Activated CD4-positive, alpha-beta T cell treated with anti-CD3 and anti-CD28 coated beads for 1 hour (primary cell): ENCODE measurements at places on chromosomes 11 and 22.

- no peak for DNase-seq
Observed at GRCh38 chr11:9396752-9397151, 12.3 kb downstream of the IPO7 start.

- no peak for DNase-seq
Observed at GRCh38 chr11:117421041-117421440, 93.4 kb downstream of the CEP164 start.

DNA sequence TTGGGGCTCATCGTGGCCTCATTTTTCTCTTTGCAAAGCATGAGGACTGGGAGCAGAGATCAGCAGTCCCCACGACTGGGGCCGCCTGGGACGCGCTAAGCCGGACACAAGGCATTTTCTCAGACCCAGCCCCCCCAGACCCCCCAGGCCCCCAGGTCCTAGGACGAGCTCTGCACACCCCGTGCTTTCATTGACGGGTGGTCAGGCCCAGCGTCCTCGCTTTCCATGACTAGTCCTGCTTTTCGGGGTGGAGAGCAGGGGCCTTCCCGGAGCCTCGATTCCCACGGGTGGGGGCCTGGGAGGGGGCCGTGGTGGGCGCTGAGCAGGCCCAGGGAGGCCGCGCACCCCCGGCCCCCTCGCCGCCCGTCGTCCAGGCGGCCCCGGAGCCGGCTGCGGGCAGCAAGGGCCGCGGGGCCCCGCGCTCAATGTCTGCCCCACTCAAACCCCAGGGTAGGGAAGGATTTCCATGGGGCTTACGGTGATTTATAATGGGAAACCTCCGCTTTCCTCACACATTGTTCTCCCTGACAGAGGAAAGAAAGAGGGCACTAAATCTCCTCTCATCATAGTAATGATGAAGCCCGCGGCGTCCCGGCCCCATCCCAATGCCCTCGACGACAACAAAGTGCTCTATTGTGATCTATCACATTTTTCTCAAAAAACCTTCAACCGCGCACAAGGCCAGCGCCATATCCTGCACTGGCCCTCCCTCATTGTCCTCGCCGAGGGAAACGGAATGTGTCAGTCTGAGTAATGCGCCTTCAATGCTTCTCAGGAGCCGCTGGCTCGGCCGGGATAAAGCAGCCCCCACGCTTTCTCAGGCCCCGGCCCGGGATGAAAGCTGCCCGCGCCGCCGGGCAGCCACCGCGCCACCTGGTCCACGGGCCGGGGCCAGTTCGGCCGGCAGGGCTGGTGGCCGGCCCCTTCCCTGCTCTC, 10.4 kb upstream of the LINC01488 start:
- no peak for DNase-seq

DNA sequence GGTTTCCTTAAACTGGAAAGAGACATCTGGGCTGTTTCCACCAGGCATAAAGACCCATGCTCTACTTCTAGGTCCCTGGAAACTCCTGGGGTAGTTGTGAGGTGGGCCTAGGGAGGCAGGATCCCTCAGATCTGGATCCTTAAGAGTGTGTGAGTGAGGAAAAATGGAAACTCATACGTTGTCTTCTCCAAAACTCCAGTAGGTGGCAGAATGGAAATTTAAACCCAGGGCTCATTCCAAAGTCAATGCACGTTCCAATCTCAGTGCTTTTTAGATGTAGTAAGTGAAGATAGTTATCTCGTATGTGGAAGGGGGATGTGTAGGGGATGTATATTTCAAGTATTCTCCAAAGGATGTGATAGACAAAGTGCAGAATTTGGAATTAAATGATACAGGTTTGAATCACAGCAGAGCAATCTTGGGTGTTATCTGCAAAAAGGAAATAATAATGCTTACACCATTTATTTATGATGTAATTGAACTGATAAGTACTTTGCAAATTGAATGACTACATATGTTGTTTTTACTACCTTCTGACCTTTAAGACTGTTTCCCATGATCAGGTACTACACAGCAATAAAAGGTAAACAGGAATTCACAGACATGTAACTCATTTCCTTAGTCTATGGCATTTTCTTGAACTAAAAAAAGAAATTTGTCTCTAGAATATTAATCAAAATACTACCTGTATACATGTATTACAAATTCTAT, 13.1 kb upstream of the MMP1 start:
- no peak for DNase-seq

DNA sequence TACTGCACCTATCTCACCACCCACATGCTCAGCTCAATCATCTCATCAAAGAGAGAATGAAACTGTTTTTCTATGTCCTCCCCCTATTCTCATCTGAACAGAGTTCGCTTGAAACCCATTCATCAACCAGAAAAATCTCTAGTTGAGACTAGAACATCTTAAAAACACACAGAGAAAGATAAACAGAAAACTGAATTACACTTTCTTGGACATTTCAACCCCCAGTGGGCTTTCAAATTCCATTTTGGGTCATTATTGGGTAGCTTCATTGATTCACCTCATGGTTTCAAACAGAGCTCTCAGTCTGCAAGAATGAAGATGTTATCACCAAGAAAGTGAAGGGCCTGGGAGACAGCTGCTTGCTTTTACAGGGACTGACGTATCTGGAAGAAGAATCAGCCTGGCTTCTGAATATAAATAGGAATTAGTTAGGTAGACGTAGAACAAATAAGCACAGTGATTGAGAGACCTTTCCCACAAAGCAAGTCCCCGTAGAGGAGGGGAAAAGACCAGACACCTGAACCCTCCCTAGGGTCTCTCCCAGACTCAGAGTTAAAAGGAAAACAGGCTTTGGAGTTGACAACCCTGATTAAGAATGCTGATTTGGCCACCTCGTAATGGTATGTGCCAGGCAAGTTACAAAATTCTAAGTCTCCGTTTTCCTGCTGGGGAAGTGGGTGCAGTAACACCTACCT, 155.7 kb downstream of the BBOX1 start:
- DNase-seq = no peak

- no peak for DNase-seq
Observed at GRCh38 chr11:128519338-128519737, 68.0 kb downstream of the ETS1 start.

GRCh38 chr11:83162377-83162776, 5.4 kb downstream of the PCF11 start:
- DNase-seq = no peak

DNA sequence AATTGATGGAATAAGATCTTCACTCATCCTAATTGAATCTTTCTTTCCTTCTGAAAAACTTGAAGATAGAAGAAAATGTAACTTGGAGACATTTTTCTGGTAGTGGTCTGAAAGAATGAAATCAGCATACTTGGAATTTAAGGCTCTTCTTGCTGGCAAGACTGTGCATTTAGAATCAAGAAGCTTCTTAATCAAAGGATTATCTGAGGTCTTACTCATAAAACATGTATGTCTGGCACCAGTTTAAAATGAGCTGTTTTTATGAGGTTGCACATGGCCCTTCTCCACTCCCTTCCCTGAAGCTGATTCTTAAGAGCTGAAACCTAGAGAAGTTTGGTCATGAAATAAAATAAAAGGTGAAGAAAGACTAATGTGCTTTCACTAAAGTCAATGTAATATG, 77.3 kb downstream of the ARHGEF12 start:
- DNase-seq = no peak
